MG63 (cell line): ENCODE measurements at places on chromosomes 4 and X. TPM values are rescaled to one million over a fixed set of nuclear protein-coding genes. Genes with fewer than 3 reads are reported as not detected.

The SMIM43 gene
- 2.2 and 3.4 TPM in 2 replicates for total RNA-seq

The MAGEE1 gene
- 0.76 and 1.5 TPM in 2 replicates for total RNA-seq

The VSIG1 gene
- total RNA-seq, result not detected in 2 replicates

The UGT2B10 gene
- not detected in 2 replicates for total RNA-seq

The SORBS2 gene
- total RNA-seq, result 0.07 and 0.10 TPM in 2 replicates

The ADGRG2 gene
- 0.20 and 0.46 TPM in 2 replicates for total RNA-seq

The COL25A1 gene
- total RNA-seq, result not detected in 2 replicates

The FGF5 gene
- 19.4 and 20.8 TPM in 2 replicates for total RNA-seq

The ZDHHC9 gene
- total RNA-seq, result 15.5 and 16.0 TPM in 2 replicates

DNA sequence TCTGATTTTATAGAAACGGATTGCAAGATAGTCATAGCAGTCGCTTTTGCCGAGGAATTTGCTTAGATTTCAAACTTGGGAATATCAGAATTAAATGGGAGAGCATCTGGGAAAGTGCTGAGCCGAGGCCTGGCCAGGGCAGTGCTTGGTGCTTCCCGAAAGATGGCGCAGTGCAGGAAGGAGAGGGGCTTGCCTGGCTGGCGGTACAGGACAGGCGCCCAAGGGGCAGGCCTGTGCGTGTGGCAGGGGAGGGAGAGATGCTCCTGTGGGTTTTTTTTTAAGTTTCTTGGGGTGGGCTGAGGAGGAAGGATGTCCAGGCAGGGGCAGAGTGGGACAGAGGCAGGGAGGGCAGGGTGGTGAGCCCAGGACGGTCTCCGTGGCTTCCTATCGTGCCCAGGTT lies 241.1 kb downstream of the AFAP1 start:
- no peak for DNase-seq

DNA sequence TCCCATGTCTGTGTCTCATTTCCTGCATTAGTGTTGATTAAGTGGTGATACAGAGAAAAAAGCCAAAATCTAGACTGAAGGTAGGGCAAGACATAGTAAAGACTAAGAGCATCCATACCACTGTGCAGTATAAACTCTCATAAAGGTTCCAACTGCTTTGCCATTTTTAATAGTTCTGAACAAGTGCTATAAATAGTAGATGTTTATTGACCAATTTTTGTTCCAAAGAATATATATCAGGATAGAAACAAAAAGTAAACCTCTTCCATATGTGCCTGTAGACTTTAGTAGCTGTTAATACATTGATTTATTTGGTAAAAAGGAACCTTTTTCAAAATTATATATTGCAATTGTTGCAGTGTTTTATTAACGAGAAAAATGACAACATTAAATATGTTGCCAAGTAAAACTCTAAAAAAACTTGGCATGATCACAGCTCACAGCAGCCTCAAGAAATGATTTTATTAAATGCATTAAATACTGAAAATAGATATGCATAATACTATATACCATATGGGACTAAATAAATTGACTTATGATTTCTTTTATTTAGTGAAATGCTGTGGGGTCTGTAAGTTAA lies 22.3 kb upstream of the AASDH start:
- no peak for DNase-seq

DNA sequence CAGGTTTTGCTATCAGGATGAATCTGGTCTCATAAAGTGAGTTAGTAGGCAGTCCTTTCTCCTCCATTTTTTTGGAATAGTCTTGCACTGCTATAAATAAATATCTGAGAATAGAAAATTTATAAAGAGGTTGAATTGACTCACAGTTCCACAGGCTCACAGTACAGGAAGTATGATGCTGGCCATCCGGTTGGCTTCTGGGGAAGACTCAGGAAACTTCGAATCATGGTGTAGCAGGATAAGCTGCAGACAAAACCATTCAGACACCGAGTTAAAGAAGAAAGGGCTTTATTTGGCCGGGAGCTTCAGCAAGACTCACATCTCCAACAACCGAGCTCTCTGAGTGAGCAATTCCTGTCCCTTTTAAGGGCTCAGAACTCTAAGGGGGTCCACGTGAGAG lies 348.2 kb downstream of the KCTD8 start:
- no peak for DNase-seq

DNA sequence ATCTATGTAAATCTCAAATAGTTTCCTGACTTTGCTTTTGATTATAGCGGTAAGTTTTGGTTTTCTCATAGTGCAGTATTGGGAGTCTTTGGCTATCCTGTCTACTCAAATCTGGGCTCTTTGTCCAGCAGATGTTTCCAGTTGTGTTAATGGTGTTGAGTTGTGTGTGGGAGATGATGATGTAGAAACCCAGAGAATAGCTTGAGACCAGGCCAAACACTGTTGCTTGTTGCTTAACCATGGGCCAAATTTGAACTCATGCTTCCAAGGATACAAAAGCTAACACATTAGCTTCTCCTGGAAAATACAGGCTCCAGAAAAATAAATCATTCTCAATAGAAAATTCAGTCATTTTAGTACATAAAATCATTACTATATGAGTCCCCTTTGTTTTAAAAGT lies 82.6 kb upstream of the GYPA start:
- DNase-seq, result no peak

DNA sequence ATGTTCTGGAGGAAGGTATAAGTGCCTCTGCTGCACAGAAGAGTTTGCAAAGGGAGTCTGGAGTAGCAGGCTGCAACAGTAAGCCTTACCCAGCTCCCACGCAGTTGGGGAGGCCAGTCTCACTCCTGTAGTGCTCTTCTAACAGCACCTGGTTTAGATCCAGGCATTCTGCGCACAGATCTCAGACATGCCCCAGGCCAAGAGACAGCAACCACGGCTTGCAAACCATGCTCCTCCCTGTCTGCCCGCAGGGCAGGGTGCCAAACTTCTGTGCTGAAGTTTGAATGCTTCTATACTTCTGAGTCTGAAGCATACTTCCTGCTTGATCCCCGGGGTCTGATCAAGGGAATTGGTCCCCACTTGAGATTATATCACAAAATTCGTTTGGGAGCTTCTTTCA lies 106.3 kb downstream of the LINC00632 start:
- peak; percentile 18 for DNase-seq

DNA sequence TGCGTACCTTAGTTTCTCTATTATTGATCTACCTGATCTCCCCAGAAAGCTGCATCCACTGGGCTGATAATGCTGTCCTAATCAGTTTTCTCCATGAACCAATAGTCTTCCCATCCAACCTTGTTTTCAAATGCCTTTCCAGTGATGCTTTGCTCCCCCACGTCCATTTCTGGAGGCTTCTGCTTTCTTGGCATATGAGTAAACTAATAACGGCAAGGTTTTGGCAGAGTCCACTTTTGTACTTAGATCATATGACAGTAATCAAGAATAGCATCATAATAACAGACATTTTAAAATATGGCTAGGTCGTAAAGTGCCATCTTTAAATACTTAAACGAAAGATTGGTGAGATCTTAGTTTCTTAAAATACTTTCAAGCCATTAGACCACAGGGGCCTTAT lies 38.4 kb upstream of the FAM9B start:
- no peak for DNase-seq

- peak; percentile 29 for DNase-seq
These were observed 41.2 kb downstream of the PIR start for GRCh38 chrX:15451913-15452312.

DNA sequence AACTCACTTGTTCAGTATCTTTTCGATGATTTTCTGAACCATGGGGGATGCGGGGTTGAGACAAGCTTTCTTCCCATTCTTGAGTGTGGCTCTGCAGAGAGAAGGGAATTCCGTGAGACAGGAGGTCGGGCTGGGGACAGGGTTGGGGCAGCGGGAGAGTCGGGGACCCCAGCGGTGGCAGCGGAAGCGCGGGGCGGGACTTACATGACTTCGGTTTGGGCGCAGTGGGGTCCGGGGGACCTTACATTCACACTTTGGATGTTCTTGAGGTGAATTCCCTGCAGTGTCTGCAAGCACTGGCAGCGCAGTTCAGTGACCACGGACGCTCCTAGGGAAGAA lies 434 bp downstream of the CXCL3 start:
- DNase-seq, result no peak

GRCh38 chr4:36189511-36190226 lies 54.6 kb downstream of the ARAP2 start:
- no peak for DNase-seq

DNA sequence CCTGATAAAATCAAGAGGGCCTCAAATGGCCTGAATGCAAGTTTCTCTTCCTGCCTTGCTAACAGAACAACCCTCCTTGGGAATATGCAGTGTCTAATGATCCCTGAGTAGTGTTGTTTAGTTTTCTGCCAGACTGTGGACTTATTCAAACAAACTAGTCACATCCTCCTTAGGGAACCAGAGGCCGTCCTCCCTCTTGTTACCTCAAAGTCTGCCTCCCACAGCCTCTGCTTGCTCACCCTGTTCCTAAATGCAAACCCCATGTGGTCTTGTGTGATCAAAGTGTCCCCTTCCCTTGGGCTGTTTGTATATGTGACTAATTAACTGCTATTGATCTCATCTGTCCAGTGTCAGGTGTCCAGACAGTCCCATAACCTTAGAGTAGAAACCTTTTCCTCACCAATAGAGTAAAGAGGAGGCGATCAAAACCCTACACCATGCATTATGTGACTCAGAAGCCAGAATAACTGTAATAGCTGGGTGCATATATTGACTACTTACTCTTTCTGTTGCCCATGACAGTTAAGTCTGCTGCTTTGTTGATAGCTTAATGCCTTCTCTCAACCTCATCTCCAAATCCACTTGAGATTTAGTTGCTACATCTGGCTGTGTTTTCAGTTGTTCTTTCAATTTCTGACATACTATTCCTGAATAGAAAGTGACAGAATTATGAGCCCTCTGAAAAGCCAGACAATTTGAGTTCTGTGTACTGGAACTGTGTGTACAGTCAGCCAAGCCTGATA lies 473.0 kb upstream of the NWD2 start:
- no peak for DNase-seq

- no peak for DNase-seq
These were observed 28.9 kb downstream of the AFF1 start for GRCh38 chr4:86963697-86964096.

DNA sequence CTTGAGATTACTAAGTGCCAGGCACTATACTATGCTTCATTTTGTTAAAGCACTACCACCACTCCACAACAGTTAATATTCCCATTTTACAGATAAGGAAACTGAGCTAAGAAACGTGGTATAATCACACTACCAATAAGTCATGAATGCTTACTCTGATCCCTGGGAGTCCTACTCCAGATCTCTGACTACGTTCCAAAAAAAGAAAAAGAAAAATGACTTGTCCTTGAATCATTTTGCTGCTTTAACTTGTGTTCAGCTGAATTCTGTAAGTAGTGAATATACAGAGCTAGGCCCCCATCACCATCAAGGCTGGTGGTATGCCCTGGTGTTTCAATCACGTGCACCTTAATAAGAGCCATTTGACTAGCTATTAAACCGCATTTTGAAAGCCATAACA lies 39.4 kb downstream of the LDB2 start:
- no peak for DNase-seq

DNA sequence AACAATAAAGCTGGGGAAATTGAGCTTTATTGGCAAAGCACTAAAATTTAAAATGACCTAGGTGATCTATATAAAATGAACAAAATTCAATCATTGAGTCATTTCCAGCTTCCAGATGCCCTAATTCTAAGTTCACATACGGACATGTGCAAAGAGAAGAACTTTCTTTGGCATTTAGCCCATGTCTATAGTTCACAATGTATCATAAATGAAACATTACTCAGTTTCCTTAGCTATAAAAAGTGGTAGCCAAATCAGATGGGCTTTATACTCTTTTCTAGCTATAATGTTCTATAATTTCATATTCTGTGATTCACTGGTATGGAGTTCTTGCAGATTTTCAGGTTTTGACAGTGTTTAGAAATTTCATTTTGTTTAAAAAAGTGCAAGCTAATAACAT lies 327.4 kb downstream of the KCTD8 start:
- DNase-seq, result no peak

GRCh38 chrX:973010-973632 lies 239.3 kb downstream of the CRLF2 start:
- no peak for DNase-seq

DNA sequence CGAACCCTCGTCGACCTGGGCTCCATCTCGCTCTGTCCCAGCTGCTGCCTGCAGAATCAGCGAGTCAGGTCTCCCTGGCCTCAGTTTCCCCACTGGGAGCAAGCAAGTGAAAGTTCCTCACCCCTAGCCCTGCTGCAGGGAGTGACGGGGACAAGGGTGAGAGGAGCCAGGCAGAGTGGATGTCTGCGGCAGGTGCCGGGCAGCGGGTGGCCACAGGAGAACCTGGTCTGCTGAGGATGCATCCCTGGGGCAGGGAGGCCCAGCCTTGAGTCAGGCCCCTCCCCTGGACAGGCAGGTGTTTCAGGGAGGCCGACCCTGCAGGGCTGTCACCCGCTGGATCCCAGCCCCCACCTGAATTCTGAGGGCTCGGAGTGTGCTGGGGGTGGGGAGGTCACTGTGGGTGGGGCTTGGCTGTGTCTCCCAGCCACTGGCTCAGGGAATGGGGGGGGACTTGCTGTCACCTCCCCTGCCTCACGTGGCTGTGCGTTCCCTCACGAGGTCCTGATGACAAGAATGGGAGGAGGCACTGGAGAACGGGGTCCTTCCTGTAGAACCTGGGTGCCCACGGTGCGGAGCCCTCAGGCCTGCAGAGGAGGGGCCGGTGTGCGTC lies 33.2 kb downstream of the LRPAP1 start:
- DNase-seq, result no peak

- DNase-seq, result peak; percentile 43
These were observed 242.0 kb downstream of the BCOR start for GRCh38 chrX:39855748-39856129.
